Right lung (tissue), 10 donors: ENCODE measurements at places on chromosomes 4 and X.

GRCh38 chrX:138229718-138230117 is 481.8 kb downstream of the FGF13 start:
- no peak for DNase-seq

DNA sequence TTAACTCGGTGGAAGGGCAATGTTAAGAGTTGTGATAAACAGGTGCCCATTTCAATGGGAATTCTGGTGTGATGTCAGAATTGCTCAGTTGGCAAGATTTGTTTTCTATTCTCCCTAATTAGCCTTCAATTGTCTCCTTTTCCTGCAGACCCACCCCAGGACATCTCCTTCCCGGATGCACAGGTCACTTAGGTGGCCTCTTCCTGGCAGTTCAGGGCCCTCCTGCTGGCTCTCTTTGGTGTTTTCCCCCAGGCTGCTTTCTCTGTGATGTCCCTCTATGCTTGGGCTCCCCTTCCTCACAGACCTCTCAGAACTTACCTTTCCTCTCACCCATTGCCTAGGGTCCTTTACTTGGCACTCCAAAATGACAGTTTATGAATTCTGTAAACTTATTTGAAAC is 126.3 kb downstream of the GPAT3 start:
- no peak for DNase-seq

DNA sequence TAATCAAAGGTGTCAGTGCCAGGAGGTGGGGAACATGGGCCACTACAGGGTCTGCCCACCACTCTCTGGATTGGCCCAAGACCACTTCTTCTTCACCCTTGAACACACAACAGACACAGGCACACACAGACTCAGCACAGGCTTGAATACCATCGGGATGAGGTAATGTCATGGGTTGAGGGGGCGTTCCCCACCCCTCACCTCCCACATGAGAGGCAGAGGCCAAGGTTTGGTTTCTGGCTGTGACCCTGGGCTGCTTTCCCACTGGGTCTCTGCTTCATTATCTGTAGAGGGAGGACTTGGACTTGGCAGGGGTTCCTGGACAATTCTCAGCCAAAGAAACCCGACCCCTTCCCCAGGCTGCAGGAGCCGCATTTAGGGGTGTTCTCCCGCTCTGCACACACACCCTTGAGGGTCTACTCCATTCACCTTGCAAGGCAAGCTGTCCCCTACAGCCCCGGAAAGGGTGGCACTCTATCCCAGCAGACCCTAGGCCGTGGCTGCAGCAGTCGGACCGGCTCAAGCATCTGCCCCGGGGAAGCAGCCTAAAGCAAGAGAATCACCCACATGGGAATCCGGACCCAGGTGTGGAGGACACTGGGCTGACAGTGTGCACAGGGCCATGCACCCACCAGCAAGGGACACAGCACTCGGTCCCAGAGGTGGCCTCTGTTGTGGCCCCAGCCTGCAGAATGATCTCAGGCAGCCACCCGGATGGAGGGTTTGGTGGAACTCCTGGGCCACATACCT is 62.4 kb downstream of the TRMT44 start:
- no peak for DNase-seq

- no peak for DNase-seq
Observed at GRCh38 chr4:40506066-40506465, 123.6 kb downstream of the RBM47 start.

DNA sequence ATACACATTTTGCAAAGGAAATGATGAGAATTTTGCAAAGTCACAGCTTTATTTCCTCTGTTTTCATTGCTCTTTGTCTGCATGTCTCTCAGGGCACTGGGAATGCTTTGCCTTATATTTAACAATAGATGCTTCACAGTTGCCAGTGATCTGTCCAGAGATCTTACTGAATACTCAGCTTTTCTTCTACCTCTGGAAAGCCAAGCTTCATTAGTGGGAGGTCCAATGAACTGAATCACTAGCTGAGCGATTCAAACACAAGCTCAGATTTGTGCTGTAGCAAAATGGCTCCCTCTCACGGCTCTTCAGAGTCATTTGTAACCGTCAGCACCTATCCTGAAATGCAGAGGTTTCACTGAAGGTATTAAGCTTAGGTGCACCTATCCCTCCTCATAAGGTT is 138.9 kb downstream of the DCLK2 start:
- DNase-seq: no peak

- no peak for DNase-seq
Observed at GRCh38 chrX:18210470-18210869, 10.2 kb downstream of the BEND2 start.

GRCh38 chrX:11864171-11864570 is 106.1 kb downstream of the MSL3 start:
- DNase-seq: no peak

- peak; percentile 43 for DNase-seq
Observed at GRCh38 chr4:152278505-152279233, 257.2 kb downstream of the FBXW7 start.

DNA sequence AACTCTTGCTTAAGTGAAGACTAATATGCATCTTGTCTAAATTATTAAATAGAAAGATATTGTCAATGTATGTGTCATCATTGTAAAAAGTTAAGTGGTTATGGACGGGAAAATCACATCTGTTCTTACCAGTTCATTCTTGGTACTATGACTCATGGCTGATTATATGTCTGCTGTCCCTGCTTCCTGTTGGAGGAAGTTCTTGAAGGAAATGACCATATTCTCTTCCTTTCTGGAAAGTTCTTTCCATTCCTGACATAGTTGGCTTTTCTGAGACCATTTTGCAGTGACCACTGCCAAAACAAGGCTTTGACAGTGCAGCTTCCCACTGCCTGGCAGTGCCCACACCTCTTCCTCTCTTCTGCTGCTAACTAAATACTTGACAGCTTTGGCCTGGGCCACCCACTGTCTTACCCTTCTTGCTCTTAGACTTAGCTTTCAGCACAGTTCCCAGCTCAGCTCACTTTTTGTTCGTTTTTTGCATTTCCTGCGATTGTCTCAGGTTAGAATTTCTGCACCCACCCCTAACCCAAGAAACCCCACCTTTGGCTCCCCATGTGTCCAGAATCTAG is 13.2 kb upstream of the CLDN24 start:
- no peak for DNase-seq

- DNase-seq: no peak
Observed at GRCh38 chr4:167183036-167183435, 51.3 kb downstream of the SPOCK3 start.

DNA sequence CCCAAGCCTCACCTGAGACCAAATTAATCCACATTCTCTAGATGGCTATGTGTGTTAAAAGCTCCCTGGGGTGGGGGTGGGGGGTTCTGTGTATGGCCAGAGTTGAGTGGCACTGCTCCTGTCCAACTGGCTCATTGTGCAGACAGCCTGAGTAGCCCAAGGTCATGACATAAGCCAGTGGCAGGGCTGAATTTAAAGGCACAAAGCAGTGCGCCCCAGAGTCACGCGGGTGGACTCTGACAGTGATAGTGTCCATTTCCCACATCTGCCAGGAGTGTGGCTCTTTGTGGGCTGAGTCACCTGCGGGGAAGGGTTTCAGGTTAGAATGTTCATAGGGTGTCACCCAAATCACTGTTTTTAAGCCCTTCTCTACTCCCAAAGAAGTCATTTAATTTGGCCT is 45.4 kb downstream of the SCD5 start:
- DNase-seq: no peak

- no peak for DNase-seq
Observed at GRCh38 chr4:143313521-143313920, 23.2 kb upstream of the GAB1 start.

DNA sequence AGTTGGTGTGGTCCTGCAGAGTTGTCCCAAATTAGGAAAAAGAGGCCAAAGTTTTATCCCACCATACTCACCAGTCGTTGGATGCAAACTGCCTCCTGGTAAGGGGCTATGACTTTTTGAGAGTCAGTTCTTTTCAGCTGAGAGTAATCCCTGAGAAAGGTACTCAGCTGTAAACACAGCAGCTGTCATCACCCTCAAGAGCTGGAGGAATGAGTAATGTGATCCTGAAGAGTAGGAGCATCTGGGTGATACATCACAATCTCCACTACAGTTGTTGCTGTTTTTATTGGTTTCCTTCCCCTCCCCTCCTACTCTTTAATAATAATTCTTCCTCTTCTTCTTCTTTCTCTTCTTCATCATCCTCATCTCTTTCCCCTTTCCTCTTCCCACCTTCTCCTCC is 5.7 kb downstream of the MAGEE1 start:
- DNase-seq: no peak

GRCh38 chr4:72567821-72568675 is 973 bp downstream of the ADAMTS3 start:
- peak; percentile 76 for DNase-seq

GRCh38 chr4:99696801-99697200 is 39.2 kb upstream of the C4orf54 start:
- no peak for DNase-seq

DNA sequence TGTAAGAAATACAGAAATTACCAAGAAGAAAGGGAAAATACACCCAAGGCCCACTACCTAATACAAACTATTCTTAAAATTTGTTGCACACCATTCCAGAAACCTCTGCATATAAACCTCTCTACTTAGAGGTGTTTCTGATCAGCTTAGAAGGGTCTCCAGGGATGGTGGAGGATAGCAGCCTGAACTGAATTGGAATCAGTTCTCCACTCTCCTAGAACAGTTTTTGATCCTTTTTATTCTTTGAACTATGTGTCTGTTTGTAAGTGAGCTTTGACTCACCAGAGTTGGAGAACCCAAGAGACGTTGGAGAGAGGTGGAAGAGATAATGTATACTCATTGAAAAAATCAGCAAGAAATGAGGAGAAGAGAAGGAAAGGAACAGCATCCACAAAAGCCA is 96.6 kb upstream of the OTUD4 start:
- no peak for DNase-seq

GRCh38 chr4:8587469-8588195 is 4.9 kb upstream of the CPZ start:
- DNase-seq: no peak

DNA sequence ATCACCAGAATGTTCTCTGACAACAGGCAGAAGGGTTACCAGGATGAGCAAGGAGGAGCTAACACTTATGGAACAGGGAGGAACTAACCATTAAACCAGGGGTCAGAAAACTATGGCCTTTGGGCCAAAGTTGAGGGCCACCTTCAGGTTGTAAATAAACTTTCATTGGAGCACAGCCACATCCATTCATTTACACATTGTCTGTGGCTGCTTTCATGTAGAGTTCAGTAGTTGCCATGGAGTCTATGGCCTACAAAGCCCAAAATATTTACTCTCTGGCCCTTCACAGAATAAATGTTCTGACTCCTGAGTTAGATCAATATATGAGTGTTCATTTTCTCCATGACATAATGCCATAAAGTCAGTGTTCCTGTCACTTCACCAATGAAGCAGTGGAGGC is 13.2 kb upstream of the HCCS start:
- no peak for DNase-seq

GRCh38 chrX:56382278-56382677 is 150.1 kb downstream of the KLF8 start:
- DNase-seq: no peak

DNA sequence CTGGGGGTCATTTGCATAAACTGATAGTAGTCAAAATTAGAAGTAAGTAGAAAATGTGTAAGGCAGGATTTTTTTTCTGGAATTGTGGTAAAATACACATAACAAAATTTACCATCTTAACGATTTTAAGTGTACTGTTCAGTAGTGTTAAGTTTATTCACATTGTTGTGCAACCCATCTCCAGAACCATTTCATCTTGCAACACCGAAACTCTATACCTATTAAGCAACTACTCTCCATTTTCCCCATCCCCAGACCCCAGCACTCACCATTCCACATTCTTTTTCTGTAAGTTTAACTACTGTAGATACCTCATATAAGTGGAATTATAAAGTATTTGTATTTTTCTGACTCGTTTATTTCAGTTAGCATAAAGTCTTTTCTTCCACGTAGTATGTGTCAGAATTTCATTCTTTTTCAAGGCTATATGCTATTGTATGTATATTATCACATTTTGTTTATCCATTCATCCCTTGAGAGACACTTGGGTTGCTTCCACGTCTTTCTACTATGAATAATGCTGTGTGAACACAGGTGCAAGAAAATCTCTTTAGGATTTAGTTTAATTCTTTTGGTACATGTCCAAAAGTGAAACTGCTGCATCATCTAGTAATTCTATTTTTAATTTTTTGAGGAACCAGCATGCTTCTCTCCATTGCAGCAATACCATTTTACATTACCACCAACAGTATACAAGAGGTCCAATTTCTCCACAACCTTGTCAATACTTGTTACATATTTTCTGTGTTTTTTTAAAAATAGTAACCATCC is 39.1 kb upstream of the NSUN7 start:
- no peak for DNase-seq

DNA sequence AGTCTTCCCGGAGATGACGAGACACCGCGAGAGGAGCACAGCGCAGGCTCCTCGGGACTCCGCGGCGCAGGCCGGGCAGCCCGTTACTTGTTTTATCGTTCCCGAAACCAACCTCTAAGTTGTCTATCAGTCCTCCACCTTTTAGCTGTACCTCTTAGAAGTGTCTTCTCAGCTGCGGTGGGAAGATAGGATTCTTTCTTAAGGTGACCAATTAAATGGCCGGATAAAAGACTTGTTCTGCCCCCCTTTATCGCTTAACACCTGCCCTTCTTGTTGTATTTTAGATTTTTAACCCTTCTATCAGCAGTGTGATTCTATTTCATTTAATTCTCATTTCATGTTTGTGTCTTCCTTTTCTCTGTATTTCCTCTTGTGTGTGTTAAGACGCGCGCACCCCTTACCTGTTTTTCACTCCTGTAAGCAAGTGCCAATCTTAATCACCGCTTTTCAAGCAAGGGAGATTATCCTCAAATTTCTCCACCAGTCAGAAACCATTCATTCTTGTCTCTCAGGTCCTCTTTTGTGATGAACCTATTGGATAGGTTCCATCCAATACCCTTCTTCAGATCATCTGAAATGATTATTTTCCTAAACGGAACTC is at the start of gene SLC9B2:
Gene SLC9B2, minus strand, starts transcription at position 15 of the 601 bp plus-strand sequence. CDS start 9,211 bp downstream, outside the sequence.
- peak; percentile 56 for DNase-seq

DNA sequence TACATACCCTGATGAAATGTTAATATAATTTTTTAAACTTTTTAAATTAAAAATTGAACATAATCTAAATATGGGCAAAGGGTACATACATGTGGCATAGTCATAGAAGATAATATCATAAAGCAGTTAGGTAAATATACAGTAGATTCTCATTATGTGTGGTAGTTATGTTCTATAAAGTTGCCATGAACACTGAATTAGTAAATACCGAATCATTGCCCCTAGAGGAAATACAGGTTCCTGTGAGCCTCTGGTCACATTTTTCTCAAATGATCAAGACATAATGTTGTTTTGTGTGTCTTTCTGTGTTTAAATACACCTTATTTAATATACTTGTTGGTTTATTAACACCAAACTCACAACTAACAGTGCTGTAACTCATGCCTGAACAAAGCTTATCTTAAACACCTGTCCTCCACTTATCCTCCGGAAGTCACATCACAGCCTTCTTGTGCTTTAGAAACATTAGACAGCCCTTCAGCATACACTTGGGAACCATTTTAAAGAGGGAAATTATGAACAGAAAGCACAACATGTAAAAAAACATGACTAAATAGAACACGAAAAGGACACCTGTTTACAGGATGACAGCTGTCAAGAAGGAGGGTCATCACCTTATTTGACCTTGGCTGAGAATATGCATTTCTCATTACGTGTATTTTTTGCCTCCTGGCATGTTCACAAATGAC is 169.4 kb upstream of the NAP1L5 start:
- no peak for DNase-seq
